ENCODE measurements at places on chromosomes 7 and 10.

GRCh38 chr10:114477285-114477684 is 73.0 kb upstream of the AFAP1L2 start:
- peak; percentile 14 for DNase-seq

DNA sequence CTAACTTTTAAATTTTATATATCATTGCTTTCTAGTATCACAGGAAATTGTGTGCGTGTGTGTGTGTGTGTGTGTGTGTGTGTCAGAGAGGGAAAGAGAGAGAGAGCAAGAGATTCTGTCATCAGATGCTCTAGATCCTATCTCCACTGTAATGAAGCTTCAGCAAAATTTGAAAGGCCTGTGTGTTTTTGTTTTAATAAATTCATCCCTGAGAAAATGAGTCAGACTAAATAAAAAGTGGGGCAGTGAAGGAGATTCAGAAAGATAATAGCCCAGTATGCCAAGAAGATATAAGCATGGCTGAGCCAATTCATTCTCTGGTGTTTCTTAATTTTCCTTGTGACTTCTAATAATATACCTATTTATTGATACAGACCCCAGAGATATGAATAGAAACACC is 184.2 kb upstream of the TMEM196 start:
- DNase-seq: peak; percentile 3

DNA sequence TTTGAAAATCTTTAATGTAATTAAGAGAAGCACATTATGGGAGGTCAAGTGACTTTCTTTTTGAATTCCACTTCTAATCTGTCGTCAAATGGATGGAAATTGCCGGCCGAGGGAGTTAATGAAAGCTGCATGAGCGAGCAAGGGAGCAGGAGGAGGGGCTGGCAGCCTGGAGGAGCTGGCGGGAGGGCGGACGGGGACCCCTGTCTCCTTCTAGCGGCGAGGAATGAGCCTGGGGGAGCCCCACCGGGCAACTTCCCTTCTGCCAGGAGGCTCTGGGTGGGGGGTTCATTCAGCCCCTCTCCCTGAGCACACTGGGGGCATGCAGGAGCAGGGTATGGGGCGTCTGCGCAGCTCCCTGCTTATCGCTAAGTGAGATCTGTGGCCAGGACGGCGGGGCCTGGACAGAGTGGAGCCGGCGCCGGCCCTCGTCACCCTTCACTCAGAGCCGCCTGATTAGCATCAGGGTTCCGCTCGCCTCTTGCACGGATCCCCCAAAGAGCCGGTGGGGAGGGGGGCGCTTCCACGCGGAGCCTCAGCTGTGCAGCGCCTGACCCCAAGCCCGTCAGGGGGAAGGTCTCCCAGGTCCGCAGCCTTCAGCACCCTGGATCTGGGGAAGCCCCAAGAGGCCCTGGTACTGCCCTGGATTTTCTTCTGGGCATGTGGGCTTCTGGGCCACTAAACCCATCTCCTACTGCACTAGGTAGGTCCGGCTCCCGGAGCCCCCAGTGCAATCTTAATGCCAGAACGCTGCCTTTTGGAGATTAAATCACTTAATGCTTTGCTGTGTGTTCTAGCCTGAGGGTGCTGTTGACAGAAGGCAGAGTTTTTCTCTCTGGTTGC is 680.8 kb downstream of the LRMDA start:
- no peak for DNase-seq

GRCh38 chr7:78770422-78771410 is 682.8 kb downstream of the MAGI2 start:
- peak; percentile 20 for DNase-seq

GRCh38 chr10:97454330-97455036 is 8.5 kb downstream of the ZDHHC16 start:
- DNase-seq: peak; percentile 21
